GM12878 (cell line): ENCODE measurements at places on chromosomes 3 and 15. TPM values are rescaled to one million over a fixed set of nuclear protein-coding genes. Genes with fewer than 3 reads are reported as not detected.

- H3K4me3 ChIP-seq = peak overlapping the region; percentile 80; the same call in 1 of the 2 replicates
- DNase-seq = no peak
- H3K27ac ChIP-seq = no peak overlapping the region
- H3K27me3 ChIP-seq = no peaks in the 10 kb centered on the region
- H3K4me1 ChIP-seq = peaks cover 13% of the 10 kb centered on the region
- no peaks in the 10 kb centered on the region for H3K36me3 ChIP-seq
Observed at GRCh38 chr15:63187589-63188226, 1.7 kb upstream of the RAB8B start.

DNA sequence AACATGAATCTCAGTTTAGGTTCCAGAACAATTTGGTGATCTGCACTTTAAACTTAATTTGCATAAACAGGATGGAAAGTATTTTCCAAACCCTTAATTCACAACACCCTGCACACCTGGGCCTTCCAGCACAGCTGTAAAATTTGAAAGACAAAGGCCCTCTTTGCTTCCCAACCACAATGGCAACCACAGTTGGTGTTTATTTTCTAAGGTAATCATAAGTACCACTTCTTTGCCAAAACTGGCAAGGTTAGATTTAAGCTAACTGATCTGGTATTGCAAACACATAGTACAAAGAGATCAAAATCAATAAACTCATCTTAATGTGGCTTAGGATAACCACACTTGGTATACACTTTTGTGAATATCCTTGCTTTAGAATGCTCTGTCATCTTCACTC, 4.1 kb downstream of the LRIG1 start:
- H3K4me1 ChIP-seq = peaks cover 4% of the 10 kb centered on the region; the same call in 1 of the 2 replicates
- H3K27me3 ChIP-seq = no peaks in the 10 kb centered on the region
- no peak overlapping the region for H3K27ac ChIP-seq
- no peak overlapping the region for H3K4me3 ChIP-seq
- H3K36me3 ChIP-seq = no peaks in the 10 kb centered on the region

GRCh38 chr3:45647148-45647619, 42.0 kb upstream of the SACM1L start:
- peaks cover 37% of the 10 kb centered on the region for H3K36me3 ChIP-seq
- H3K27me3 ChIP-seq = no peaks in the 10 kb centered on the region
- no peak for DNase-seq
- no peaks in the 10 kb centered on the region for H3K4me1 ChIP-seq
- no peak overlapping the region for H3K27ac ChIP-seq
- no peak overlapping the region for H3K4me3 ChIP-seq

DNA sequence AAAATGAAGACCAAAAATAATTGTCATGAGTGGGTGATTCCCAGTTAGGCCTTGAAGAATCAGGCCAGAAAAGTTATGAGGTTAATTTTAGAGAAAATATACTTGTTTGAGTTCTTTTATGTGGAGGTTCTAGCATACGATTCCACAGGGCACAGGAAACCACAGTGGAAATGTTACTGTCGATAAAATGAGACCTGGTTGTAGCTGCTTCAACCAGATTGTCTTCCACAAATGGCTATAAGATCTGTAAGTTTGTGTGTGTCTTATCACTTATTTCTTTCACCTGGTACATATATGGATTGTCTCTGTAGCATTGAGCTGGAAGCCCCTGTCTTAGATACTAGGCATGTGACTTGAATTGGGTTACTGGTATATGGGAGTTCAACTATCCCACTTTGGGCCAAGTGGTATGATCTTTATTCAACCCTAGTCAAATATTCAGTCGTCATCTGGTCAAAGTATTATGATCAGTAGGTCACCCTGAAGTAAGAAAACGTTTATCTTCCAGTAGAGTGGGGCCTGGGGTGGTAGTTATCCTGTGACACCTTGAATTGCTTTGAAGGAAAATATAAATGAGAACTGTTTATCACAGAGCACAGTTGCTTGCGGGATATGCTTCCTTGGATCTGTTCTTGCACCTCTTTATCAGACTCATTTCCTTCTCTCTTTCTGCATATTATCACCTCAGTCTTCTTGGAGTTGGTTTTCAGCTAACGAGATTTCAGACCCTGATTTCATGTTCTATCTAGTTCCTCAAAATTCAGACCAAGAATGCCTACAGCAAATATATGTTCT, 21.5 kb upstream of the ZNF609 start:
- peaks cover 12% of the 10 kb centered on the region for H3K4me1 ChIP-seq
- no peaks in the 10 kb centered on the region for H3K36me3 ChIP-seq
- H3K27ac ChIP-seq = no peak overlapping the region
- DNase-seq = no peak
- no peaks in the 10 kb centered on the region for H3K27me3 ChIP-seq

DNA sequence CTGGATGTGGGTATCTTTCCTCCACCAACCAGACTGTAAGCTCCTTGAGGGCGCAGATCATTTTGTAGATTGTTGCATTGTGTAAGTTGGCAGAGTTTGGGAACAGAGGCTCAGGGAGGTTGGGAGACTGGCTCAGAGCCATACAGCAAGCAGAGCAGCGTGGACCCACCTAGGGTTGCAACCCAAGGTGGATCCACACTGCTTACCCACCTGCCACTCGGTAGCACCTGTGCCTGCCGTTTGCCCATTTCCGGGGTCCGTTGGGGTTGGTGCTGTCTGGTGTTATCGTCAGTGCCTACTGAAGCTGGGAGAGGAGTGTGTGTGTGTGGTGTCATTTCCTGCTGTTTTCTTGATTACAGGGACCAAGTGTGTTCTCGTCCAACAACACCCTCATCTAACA, 19.0 kb downstream of the SMAD6 start:
- H3K27ac ChIP-seq = no peak overlapping the region
- H3K4me3 ChIP-seq = no peak overlapping the region

- no peak for DNase-seq
- no peak overlapping the region for H3K4me3 ChIP-seq
- peaks cover 3% of the 10 kb centered on the region; the same call in 1 of the 2 replicates for H3K4me1 ChIP-seq
- no peak overlapping the region for H3K27ac ChIP-seq
Observed at GRCh38 chr3:25820366-25820765, 30.5 kb downstream of the OXSM start.

- peaks cover 4% of the 10 kb centered on the region; the same call in 1 of the 2 replicates for H3K4me1 ChIP-seq
- peak; percentile 11 for DNase-seq
- H3K27ac ChIP-seq = no peak overlapping the region
- no peaks in the 10 kb centered on the region for H3K36me3 ChIP-seq
Observed at GRCh38 chr15:49438962-49439631, 16.1 kb downstream of the FGF7 start.

DNA sequence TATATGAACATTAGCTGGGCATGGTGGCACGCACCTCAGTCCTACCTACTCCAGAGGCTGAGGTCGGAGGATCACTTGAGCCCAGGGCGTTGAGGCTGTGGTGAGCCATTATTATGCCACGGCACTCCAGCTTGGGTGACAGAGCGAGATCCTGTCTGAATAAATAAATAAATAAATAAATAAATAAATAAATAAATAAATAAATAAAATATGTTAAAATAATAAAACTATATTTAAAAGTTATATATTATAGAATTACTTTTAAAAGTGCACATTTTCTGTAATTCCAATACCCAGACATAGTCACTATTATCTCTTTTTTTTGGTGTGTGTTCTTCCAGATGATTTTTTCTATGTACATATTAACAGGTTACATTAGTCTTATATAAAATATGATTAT, 382.0 kb upstream of the ROBO2 start:
- H3K36me3 ChIP-seq = no peaks in the 10 kb centered on the region
- H3K4me1 ChIP-seq = no peaks in the 10 kb centered on the region
- H3K27ac ChIP-seq = no peak overlapping the region
- no peak overlapping the region for H3K4me3 ChIP-seq
- H3K27me3 ChIP-seq = no peaks in the 10 kb centered on the region
- DNase-seq = no peak

DNA sequence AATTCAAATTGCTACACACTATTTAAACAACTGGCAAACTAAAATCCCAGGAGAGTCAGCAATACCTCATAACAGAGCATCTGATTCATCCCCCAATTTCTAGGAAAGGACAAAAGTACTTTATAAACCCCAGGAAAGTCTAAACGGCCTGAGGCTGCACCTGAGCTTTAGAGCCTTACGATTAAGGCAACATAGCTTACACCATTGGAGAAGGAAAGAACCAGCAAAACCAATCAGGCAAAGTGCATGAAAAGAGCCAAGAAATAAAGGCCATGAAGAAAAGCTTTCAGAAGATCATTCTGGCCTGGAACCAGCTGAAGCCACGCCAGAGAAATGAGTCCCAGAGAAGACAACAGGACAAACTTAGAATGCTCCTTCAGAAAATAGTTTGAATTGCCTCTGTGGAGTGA, 48.1 kb downstream of the PTPN9 start:
- H3K27me3 ChIP-seq = no peaks in the 10 kb centered on the region
- no peak overlapping the region for H3K27ac ChIP-seq
- DNase-seq = no peak
- H3K4me1 ChIP-seq = no peaks in the 10 kb centered on the region
- no peak overlapping the region for H3K4me3 ChIP-seq

DNA sequence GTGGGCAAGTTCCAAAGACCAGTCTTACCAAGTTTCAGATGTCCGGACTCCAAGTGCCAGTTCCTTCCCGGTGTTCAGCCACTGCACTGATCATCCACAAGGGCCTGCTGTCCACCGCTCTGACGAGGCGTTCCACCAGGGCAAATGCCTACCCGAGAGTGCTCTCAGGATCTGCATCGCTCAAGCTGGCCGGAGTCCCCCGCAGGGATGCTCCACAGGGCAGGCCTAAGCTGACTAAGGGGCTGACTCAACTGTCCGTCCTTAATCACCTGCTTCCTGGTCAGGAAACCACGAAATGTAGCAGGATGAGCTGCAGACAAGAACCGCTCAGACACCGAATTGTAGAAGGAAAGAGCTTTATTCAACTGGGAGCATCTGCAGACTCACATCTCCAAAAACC, 341.6 kb downstream of the KCNH8 start:
- H3K36me3 ChIP-seq = no peaks in the 10 kb centered on the region
- H3K4me1 ChIP-seq = no peaks in the 10 kb centered on the region
- DNase-seq = no peak
- no peak overlapping the region for H3K27ac ChIP-seq
- no peaks in the 10 kb centered on the region for H3K27me3 ChIP-seq

Gene ITIH1
- total RNA-seq = 0.16 and 0.33 TPM in 2 replicates

Gene SOX14
- not detected in 2 replicates for total RNA-seq

Gene CILP
- 0.05 TPM in 1 of 2 replicates, not detected in the other for total RNA-seq
